ENCODE measurements at places on chromosomes 16 and 17. TPM values are rescaled to one million over a fixed set of nuclear protein-coding genes. Genes with fewer than 3 reads are reported as not detected.

Gene TEX19
- 0.21 TPM for total RNA-seq

Gene ANKRD40CL
- not detected for total RNA-seq

Gene KARS1
- total RNA-seq, result 119 TPM

Gene WNK4
- 3.5 TPM for total RNA-seq

Gene DPEP3
- not detected for total RNA-seq

Gene ADAP2
- 2.4 TPM for total RNA-seq

Gene HS3ST3A1
- total RNA-seq, result 0.31 TPM

Gene ABCC3
- 128 TPM for total RNA-seq

Gene SP6
- total RNA-seq, result 4.0 TPM

Gene TBC1D3E
- not detected for total RNA-seq

Gene GCGR
- 1.6 TPM for total RNA-seq

Gene TBC1D3G
- 0.15 TPM for total RNA-seq

Gene MYO15A
- total RNA-seq, result 0.36 TPM

Gene KRTAP17-1
- total RNA-seq, result not detected

Gene WSCD1
- total RNA-seq, result 0.74 TPM

Gene ZSCAN10
- total RNA-seq, result 0.21 TPM

Gene CCDC154
- total RNA-seq, result 2.0 TPM

Gene PAM16
- total RNA-seq, result 104 TPM

Gene EVI2A
- total RNA-seq, result not detected

Gene RHOT1
- 39.2 TPM for total RNA-seq

Gene KIF19
- total RNA-seq, result not detected

Gene IL21R
- 0.10 TPM for total RNA-seq

Gene CD7
- total RNA-seq, result 0.77 TPM

Gene SPATA32
- 0.26 TPM for total RNA-seq

Gene CCL7
- total RNA-seq, result 0.31 TPM

Gene ZNF75A
- total RNA-seq, result 24.5 TPM

Gene ABCA6
- 0.46 TPM for total RNA-seq

Gene WNT9B
- total RNA-seq, result not detected

Gene TBC1D3K
- total RNA-seq, result 1.5 TPM

Gene ASB16
- not detected for total RNA-seq

Gene P3H4
- 58.9 TPM for total RNA-seq

Gene CRYBA1
- total RNA-seq, result not detected

Gene FAM171A2
- total RNA-seq, result 7.6 TPM

Gene HOXB1
- total RNA-seq, result not detected

Gene YBX2
- total RNA-seq, result 54.9 TPM

Gene MPV17L
- total RNA-seq, result 10.4 TPM

Gene NQO1
- 147 TPM for total RNA-seq

Gene C17orf78
- total RNA-seq, result not detected

Gene ZNF205
- total RNA-seq, result 18.3 TPM
